ENCODE measurements at places on chromosomes 13 and 19.
A peak's percentile ranks its signal among the peaks of the same experiment; 100 is the strongest.

- no peak for DNase-seq
Measured at GRCh38 chr19:41930322-41930722, 2.1 kb upstream of the ERFL start.

DNA sequence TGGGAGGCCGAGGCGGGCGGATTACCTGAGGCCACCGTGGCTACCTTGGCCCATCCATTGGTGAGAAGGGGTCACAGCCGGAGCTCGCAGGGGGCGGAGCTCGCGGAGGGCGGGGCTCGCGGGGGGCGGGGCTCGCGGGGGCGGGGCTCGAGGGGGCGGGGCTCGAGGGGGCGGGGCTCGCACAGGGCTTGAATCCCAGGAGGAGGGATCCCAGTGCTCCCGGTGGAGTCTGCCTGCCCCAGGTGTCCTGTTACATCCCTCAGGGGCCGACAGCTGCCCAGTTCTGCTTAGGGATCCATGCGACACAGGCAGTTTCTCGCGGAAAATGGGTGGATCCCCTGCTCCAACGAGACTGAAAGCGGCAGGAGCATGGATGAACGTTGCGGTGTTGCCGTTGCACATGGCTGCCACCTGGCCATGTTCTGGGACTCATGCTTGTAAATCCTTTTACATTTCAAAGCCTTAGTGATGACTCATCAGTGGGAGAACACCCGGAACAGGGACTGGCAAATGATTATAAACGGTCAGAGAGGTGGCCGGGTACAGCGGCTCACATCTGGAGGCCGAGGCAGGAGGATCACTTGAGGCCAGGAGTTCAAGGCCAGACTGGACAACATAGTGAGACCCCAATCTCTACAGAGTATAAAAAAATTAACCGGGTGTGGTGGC lies 25.1 kb downstream of the TMPRSS9 start:
- DNase-seq, result peak; percentile 80

GRCh38 chr19:2770055-2771013 lies 12.7 kb downstream of the SGTA start:
- no peak for DNase-seq

DNA sequence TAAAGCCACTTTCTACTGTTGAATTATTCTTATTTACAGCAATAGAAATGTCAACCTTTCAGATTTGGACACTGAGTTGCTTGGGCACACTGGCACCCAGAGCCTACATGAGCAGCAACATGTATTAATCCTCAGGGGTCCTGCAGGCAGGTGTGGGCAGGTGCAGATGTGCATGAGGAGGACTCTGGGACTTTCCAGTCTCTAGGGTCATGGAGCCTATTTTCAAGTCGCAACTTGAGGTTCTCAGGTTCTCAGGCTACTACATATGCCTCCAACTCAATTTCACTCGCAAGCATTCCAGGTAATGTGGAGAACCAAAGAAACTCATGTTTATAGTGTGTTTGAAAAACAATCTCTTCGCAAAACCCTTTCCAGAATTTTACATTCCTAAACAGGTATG lies 73.2 kb downstream of the STARD13 start:
- no peak for DNase-seq

GRCh38 chr19:23222998-23223652 lies 27.1 kb downstream of the ZNF724 start:
- no peak for DNase-seq

DNA sequence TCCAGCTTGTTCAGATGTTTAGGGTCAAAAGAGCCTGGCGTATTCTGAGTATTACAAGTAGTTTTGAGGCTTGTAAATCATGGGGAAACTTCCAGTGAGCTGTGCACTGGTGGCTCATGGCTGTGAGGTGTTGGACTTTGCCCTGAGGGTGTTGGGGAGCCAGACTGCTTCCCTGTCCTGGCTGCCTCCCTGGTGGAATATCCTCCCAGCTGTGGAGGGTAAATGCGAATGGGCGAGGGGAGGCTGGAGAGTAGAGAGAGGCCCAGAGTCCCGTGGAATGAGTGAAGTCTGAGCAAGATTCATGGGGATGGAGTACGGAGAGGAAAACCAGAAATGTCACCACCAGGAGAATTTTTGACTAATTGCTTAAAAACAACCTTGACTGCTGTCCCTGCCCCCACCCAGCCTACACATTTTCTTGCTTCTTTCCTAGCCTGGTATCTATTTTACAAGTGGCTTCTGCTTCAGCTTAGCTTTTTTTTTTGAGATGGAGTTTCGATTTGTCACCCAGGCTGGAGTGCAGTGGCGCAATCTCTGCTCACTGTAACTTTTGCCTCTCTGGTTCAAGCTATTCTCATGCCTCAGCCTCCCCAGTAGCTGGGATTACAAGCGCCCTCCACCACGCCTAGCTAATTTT lies 3.7 kb downstream of the SNRPA start:
- DNase-seq, result no peak

- no peak for DNase-seq
Measured at GRCh38 chr13:95276037-95276505, 25.2 kb downstream of the ABCC4 start.

DNA sequence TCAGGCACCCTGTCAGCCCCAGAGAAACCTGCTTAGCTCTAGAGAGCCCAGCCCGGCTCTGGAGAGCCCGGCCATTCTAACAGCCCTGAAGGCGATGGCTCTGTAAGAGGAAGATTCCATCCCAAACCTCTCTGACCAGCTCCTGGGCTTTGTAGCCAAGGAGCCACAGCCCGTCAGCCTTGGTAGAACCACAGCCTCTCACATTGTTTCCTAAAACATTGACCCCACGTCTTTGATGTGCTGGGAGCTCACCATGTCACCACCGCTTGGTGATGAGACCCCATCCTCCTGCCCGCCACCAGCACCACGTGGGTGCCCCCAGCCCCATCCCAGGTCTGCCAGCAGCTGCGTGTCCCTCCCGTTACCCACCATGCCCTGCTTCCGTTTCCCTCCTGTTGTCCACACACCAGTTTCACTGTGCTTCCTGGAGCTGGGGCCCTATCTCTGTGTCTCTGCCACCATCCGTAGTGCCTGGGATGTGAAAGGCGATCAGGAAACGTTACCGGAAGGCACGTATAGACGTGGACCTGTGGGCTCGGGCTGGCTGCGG lies 94.2 kb upstream of the MCF2L start:
- no peak for DNase-seq

DNA sequence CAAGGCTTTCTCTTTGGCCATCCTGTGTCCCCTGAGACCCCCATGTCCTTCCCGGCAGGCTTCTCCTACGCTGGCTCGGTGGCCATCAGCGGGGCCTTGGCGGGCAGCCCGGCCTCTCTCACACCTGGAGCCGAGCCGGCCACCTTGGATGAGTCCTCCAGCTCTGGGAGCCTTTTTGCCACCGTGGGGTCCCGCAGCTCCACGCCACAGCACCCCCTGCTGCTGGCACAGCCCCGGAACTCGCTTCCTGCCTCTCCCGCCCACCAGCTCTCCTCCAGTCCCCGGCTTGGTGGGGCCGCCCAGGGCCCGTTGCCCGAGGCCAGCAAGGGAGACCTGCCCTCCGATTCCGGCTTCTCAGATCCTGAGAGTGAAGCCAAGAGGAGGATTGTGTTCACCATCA lies 14.2 kb downstream of the PLEKHJ1 start:
- DNase-seq, result no peak

DNA sequence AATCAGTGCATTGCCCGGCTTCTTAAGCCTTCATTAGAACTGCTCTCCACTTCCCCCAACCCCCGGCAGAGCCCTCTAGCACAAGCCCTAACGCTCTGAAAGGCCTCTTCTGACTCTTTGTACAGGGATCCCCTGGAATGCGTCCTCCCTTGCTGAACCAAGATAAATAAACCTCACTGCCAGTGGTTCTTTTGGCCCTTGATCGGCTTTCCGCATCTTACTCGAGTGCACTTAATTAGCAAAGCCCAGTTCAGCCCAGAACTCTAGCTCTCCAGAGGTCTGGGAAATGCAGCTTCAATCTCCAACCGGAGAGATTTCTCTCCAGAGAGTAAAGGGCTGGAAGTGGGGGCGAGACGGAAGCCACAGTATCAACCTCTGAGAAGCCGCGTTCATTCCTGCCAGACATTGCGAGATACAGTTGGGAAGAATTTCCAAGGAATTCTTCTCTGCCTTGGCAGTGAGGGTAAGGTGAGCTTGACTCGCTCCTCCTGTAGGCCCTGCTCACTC lies 8.7 kb upstream of the ZNF444 start:
- no peak for DNase-seq

- peak; percentile 14 for DNase-seq
Measured at GRCh38 chr19:40257096-40257517, 28.0 kb downstream of the AKT2 start.

GRCh38 chr13:76913898-76914297 lies 27.7 kb upstream of the KCTD12 start:
- DNase-seq, result no peak

- no peak for DNase-seq
Measured at GRCh38 chr19:47493378-47494210, 9.6 kb upstream of the KPTN start.

DNA sequence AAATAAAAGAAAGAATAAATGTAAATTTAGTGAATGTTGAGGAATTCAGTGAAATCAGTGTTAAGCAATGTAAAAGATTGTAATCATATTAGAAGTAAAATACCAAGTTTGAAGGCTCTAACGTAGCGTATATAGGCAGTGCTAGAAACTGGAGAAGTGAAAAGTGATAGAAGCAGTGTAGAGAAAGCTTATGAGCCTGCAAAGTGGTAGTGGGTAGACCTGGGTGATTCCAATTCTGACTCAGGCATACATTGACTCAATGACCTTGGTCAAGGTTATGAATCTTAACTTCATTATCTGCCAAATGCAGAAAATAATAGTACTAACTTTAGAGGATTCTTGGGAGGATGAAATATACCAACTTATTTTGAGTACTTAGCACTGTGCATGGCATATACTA lies 4.1 kb downstream of the SLC10A2 start:
- no peak for DNase-seq

- no peak for DNase-seq
Measured at GRCh38 chr13:50611117-50611781, 232.2 kb downstream of the DLEU7 start.

DNA sequence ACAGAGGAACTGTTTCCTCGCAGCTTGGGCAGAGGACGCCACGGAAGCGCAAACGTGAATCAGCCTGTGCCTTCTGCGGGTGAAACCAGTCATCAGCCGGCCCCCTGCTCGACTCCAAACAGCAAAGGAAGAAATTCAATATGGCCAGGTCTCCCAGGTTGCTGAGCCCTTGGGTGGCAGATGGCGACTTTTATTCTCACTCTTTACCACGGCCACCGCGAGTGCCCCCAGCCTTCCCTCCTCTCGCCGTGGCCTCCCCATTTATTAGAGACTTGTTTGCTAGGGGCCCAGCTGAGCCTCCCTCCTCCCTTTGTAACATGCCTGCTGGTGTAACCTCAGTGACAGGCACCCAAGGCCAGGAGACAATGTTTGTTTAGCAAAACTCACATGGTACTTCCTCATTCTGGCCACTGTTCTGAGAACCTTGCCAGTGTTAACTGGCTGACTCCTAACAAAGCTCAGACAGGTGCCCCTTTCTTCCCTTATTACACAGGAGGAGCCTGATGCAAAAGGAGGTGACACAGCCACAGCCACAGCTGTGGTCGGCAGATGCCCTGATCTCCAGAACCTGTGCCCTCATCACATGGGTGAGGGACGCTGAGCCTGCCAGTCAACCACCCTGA lies 5.8 kb downstream of the RAB20 start:
- no peak for DNase-seq

DNA sequence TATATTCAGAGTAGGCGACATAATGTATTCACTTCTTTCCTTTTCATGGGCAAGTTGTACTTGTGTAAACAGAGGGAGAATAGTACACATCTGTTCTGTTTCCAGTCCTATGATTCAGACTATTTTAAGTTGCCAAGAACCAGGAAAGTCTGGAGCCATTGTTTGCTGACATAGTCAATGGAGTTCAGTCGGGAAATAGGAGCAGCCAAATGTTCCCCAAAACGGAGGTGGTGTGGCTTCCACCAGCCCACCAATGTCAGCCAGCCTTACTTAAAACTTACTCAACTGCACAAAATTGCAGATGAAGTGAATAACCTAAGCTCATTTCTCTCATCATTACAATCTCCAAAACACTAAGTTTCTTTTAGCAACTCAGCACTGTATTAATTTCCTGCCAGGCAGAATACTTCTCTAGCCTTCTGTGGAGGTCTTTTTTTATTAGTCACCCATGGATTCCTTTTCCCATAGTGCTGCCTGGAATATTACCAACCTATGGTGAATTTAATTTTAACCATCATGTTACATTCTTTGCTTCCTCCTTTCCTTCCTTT lies 22.3 kb upstream of the CSNK1A1L start:
- no peak for DNase-seq

DNA sequence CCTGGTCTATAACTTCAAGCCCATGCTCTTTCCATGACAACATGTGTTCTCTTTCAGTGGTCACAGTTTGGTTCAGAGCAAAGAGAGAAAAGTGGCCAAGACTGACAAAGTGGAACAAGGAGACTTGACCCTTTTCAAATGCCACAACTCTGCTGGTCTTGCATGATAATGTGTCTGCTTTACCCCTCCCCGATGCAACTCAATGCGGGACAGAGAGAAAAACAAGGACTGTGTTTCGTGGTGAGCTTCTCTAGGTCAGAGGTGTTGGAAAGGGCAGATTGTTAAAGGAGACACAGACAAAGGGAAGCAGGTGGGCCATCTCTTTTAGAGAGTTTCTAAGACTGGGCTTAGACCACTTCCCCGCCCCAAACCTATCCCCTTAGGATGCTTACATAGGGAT lies 61.6 kb upstream of the SERTM1 start:
- DNase-seq, result no peak

DNA sequence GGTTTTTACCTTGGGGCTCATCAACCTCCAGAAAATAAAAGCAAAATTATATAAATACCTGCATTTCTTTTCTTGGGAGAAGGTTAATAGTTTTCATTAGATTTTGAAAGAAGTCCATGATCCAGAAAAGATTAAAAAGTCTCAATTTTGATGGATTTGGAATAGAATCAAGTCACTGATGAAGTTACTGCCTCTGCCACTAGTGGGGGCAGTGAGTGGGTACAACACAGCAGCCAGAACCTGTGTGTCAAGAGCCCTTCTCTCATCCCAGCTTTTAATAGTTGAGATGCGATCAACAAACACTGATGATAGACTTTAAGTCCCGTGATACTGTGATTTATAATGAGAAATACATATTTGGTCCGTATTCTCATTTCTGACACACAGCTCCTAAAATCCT lies 686.7 kb downstream of the DIAPH3 start:
- DNase-seq, result no peak

- DNase-seq, result no peak
Measured at GRCh38 chr13:94956417-94957110, 244.2 kb upstream of the SOX21 start.

GRCh38 chr13:113561417-113562084 lies 23.0 kb upstream of the TFDP1 start:
- no peak for DNase-seq

GRCh38 chr13:107079423-107080049 lies 511.6 kb upstream of the ARGLU1 start:
- no peak for DNase-seq

All from epithelial cell of prostate (primary cell).